ENCODE measurements at places on chromosomes 3 and 15.

DNA sequence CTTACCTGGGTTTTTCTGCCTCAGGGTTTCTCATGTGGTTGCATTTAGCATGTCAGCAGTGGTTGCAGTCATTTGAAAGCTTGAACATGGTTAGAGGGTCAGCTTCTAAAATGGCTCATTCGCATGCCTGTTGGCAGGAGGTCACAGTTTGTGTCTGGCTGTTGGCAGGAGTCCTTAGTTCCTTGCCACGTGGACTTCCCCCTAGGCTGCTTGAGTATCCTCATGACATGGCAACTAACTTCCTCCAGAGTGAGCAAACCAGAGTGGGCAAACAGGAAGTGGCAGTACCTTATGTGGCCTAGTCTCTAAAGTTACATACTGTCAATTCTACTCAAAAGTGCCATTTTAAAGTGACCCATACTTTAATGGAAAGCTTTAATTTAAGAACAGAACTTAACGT lies 3.4 kb upstream of the UNC13C start:
- DNase-seq, result no peak

DNA sequence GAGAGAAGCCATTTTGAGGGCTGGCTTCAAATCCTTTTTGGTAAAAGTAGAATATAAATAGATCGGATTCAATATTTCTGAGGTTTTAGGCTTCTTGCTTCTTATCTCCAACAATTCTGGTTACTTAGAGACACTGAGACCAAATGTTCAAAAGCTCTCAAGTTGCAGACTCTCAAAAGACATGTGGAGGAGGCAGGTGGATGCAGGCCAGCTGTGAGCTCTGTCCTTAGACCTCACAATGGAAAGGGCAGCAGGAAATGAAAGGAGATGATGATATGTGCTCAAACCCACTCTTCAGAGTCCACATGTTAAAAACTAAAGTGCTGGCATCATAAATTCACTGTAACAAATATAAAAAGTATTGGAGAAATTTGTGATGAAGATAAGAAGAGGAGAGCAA lies 424.9 kb upstream of the ALCAM start:
- no peak for DNase-seq

DNA sequence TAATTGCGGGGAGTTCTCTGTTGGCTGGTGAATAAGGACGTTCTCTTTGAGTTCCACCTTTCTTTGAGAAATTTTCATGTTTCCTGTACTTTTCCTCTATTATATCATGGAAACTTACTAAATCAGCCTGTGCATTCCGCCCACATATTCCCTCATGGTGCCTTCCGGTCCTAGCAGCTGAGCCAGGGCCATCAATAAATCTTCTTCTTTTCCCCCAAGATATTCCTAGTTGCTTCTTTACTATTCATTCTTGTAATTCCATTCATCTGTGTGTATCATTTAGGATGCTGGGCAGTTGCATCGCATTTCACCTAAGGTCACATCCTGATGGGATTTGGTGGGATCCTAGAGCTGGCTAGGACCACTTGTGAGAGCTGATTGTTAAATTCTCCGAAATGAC lies 139.2 kb downstream of the RBMS3 start:
- DNase-seq, result no peak

GRCh38 chr3:127258733-127259132 lies 29.1 kb downstream of the PRR20G start:
- DNase-seq, result no peak

DNA sequence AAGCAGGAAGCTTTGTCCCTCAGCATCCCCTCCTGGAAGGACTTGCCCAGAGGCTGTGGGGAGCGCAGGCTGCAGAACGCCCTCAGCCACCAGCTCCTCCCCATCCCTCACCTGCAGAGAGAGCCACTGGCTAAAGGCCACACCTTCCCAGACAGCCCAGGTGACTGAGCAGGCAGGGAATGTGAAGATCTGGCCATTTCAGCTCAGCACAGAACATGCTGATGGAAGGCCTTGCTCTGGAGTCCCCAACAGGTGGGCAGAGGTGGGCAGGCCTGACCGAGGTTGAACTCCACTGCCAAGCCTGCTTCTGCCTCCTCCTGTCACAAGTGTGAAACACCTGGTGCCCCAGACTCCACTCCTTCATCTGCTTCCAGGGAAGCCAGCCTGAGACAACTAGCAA lies 50.7 kb upstream of the SEC61A1 start:
- no peak for DNase-seq

- no peak for DNase-seq
These were observed 159.7 kb downstream of the RSL24D1 start for GRCh38 chr15:55037071-55037470.

GRCh38 chr3:126523745-126524428 lies at the start of gene CHST13:
Gene CHST13, plus strand, starts transcription at chr3:126524155. Its CDS starts 178 bp downstream, at chr3:126524333.
- DNase-seq, result no peak

DNA sequence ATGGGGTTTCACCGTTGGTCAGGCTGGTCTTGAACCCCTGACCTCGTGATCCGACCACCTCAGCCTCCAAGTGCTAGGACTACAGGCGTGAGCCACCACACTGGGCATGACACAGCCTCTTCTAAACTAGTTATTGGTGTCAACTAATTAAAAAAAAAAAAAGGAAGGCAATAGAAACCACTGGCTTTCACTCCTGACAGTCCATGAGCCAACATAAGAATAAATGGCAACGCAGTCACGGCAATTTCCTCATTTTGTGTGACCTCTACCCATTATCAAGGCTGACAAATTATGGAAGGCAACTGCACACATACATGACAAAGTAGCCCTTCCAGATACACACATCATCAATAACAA lies 5.9 kb downstream of the ARHGEF3 start:
- no peak for DNase-seq

- no peak for DNase-seq
These were observed 19.3 kb downstream of the C3orf85 start for GRCh38 chr3:109155828-109156227.

- no peak for DNase-seq
These were observed 73.2 kb downstream of the PRICKLE2 start for GRCh38 chr3:64152086-64152485.

DNA sequence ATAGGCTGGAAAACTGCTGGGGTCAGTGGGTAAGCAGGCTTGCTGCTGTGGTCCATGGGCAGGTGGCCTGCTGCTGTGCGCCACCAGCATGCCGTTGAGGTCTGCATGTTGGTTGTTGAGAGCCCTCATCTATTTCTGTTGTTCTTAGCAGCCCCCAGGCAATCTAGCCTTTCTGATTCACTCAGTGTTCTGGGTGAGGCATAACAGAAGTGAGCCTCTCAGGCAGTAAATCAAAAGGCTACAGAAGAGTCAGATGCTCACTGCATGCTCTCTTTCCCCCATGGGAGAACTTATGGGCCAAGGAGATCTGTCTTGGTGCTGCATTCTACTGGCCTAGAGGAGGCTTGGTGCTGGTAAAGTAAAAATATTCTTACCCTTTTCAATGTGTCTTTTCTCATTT lies 67.8 kb upstream of the ATP10A start:
- no peak for DNase-seq

DNA sequence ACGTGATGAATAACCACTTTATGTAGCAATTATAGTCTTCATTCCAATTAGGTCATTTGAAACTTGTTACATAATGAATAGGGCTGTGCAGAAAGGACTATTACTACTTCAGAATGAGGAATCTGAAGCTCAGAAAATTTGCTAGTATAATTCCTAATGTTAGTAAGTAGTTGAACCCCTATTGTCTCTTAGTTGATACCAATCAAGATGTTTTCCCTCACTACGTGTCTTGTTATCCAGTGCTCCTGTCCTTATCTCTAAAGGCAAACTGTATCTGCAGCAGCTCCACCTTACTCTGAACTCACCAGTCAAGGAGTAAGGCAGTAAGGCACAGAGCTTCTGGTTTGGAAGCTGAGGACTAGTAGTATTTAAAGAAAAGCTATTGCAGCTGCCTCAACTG lies 32.0 kb downstream of the RAB11A start:
- DNase-seq, result no peak

GRCh38 chr15:31867536-31868442 lies 162.5 kb upstream of the CHRNA7 start:
- no peak for DNase-seq

DNA sequence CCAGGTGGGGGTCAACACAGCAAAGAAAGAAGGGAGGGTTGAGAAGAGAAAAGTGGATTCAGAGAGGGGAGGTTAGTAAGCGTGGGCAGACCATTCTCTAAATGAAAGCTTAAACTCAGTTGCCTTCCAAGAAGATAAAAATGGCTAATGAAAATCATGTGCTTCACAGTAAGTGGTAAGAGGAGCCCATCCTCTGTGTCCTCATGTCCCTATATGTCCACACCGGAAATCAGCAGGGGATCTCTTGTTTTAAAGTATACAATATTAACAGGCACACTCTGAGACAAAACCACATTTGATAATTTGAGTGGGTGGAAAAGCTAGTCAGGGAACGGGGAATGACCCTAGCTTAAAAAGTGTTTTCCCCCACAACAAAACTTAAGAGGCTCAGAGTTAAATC lies 4.4 kb upstream of the FOXP1 start:
- DNase-seq, result no peak

DNA sequence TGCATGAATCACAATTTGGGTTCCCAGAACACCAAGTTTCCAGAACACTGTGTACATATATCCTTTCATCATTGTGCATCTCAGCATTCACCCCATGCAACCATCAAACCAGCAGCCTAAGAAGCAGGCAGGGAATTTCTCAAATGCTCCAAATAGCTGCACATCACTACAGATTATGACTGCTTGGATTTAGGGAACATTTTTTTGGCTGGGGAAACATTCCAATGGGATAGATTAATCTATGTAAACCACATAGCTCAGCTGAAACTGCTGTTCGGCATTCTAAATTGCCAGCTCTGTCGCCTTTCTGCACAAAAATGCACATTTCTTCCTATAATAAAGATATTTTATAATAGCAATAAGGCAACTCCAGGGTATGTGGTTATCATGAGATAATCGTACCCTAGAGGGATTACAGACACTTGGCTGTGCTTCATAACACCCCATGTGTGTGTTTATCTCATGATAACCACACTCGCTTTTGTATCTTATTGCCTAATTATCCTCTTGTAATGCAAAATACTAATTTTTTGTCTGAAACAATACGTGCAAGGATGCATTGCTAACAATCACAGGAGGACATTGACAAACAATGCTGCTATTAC lies 483.7 kb upstream of the DPH6 start:
- peak; percentile 79 for DNase-seq

- no peak for DNase-seq
These were observed 36.0 kb upstream of the GATM start for GRCh38 chr15:45414215-45414885.

GRCh38 chr3:100131241-100131640 lies 16.9 kb upstream of the FILIP1L start:
- DNase-seq, result no peak

DNA sequence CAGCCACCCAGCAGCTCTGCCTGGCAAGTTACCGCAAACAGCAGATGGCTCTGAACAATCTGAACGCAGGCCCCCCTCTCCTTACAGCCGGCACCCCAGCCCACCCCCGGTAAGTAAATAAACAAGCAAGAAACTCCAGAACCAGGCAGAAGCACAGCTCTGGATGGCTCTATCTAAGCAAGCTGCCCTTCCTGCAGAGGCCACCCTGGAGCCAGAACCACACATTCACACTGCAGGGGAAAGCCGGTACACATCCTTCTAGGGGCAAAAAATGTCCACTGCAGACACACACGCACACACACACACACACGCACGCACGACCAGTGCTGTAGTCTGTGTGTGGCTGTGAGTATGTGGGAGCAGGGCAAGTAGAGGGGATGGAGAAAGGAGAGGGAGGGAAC lies 63.9 kb downstream of the ADCY5 start:
- no peak for DNase-seq

- DNase-seq, result no peak
These were observed 422 bp upstream of the SETMAR start for GRCh38 chr3:4302747-4303146.

GRCh38 chr3:11407644-11408043 lies 135.4 kb downstream of the ATG7 start:
- no peak for DNase-seq

DNA sequence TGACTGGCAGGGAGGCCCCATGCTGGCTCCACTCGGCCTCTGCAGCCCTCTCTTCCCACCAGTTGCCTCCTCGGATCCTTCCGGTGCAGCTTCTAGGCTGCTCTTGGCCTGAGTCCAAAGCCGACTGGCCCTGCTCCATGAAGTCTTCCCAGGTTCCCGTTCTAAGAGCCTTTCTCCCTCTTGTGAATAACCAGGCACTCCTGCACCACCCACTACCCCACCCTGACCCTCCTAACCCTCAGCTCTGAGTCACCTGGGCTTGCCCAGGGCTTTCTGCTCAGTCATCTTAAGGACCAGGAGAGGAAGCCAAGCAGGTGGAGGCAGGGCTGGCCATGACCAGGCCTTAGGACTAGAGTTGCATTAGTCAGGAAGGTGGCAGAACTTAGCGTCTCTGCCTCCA lies 28.1 kb upstream of the CNBP start:
- peak; percentile 34 for DNase-seq

GRCh38 chr15:92116330-92116729 lies 262.8 kb downstream of the SLCO3A1 start:
- no peak for DNase-seq

GRCh38 chr3:45870099-45870498 lies 16.2 kb upstream of the CCR9 start:
- no peak for DNase-seq

DNA sequence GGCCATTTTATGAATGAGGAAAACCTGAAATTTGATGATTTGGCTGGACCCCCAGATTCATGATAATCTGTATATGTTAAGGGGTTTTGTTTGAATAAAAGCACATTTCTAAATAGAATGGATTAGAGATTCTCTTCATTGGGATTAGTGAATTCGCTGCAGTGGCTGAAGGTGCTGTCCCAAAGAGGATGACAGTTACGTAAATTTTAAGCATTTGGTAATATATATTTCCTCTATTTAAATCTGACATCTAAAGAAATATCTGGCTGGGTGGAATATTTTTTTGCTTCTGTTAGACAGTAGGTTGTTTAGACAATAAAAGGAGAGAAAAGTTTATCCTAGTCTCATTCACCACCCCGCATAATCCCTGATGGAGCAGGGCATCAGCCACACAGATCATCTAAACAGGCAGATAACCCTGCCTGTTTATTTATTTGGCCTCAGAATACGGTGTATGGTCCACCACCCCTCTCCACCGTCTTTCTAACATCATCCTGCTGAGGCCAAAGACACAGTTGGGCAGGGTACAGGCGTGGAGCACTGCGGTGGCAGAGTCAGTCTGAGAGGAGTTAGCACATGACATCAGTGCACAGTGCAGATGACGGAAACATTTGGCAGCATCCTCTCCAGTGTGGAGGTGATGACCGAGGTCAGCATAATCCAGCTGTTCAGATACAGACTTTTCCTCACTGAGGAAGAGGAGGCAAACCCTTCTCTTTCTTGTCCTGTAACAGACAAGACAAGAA lies 20.4 kb upstream of the NFKBIZ start:
- DNase-seq, result no peak

DNA sequence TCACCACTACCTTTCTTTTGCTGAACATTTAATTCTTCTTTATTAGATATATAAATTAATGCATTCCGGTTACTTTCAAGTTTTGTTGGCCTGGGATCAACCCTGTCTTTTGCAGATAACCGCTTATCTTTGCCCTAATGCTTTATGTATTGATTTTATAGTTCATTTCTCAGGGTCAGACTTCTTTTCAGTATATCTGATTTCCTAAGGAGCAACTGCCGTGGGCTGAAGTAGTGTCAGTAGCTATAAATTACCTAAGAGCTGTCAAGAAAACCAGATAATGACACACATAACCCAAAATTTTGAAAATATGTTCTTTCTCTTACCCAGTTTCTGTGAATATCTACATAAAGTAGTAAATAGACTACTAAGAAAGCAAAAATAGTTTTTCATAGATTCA lies 38.0 kb downstream of the COL6A5 start:
- DNase-seq, result no peak

All from non-pigmented ciliary epithelial cell (primary cell).